CD14-positive monocyte (primary cell): ENCODE measurements at places on chromosomes 12 and 14. TPM values are rescaled to one million over a fixed set of nuclear protein-coding genes. Genes with fewer than 3 reads are reported as not detected.

TEX52 gene
- polyA plus RNA-seq = not detected

- peaks cover 43% of the 10 kb centered on the region for H3K4me1 ChIP-seq
- no peak for DNase-seq
- H3K27ac ChIP-seq = peak overlapping the region; percentile 99
- no peaks in the 10 kb centered on the region for H3K27me3 ChIP-seq
- H3K4me3 ChIP-seq = no peak overlapping the region
These were observed 198.7 kb upstream of the PLEKHG7 start for GRCh38 chr12:92503971-92504593.

KRT85 gene
- polyA plus RNA-seq = not detected in 2 replicates

DNA sequence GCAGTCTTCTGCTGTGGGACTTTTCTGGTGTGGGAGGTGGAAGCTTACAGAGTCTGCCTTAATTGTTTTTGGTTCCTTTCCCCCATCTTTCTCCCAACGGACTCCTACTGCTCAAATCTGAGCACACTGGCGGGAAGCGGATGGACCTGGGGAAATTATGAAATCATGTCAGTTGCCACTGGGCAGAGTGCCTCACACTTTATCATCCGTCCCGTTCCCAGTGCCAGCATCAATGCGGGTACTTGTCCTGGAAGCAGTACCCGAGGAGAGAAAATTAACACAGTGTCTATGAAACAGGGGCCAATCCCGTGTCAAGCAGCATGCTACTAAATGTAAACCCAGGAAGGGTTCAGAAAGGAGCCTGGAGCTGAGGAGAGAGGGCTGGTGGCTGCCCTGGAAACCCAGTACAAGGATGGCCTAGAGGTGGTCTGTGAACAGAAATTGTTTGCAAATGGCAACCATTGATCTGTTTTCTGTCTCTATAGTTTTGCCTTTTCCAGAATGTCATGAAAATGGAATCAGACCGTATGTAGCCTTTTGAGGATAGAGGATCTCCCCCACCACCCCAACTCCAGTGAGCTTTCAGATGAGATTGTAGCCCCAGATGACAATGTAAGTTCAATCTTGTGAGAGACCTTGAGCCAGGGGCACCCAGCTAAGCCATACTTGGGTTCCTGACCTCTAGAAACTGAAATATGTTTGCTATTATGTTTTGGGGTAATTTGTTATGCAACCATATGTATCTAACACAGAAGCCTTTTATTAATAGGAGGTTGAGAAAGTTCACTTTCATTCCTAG, 908 bp upstream of the CDKL1 start:
- H3K4me1 ChIP-seq = peaks cover 12% of the 10 kb centered on the region
- H3K27ac ChIP-seq = no peak overlapping the region
- no peak for DNase-seq
- H3K27me3 ChIP-seq = peaks cover 10% of the 10 kb centered on the region

GPR162 gene
- 16.0 TPM for polyA plus RNA-seq

DNA sequence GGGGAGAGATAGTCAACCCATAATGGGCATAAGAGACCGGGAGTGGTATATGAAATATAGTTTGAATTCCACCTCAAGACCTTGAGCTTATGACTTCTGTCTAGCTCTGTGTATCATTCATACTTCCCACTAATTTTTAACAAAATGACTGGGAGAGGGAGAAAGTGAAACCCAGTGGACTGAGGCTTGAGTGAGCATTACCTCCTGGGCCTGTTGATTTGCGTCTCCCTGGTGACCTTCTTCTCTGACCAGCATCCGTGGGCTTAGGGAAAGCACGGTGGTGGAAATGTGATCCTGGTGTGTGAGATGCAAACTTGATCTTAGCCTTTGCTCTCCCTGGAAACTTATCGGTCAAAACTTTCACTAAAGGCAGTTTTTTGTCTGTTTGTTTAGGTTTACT, 207.9 kb upstream of the BCL2L14 start:
- peak; percentile 30 for DNase-seq
- peaks cover 20% of the 10 kb centered on the region for H3K4me1 ChIP-seq
- no peaks in the 10 kb centered on the region for H3K27me3 ChIP-seq
- H3K27ac ChIP-seq = peak overlapping the region; percentile 69
- H3K4me3 ChIP-seq = no peak overlapping the region
